Kidney (tissue), 22 donors: ENCODE measurements at places on chromosomes 2 and 18. TPM values are rescaled to one million over a fixed set of nuclear protein-coding genes. Genes with fewer than 3 reads are reported as not detected.

Gene MC4R
- not detected for polyA plus RNA-seq

Gene ASAP2
- 26.2 TPM for polyA plus RNA-seq

DNA sequence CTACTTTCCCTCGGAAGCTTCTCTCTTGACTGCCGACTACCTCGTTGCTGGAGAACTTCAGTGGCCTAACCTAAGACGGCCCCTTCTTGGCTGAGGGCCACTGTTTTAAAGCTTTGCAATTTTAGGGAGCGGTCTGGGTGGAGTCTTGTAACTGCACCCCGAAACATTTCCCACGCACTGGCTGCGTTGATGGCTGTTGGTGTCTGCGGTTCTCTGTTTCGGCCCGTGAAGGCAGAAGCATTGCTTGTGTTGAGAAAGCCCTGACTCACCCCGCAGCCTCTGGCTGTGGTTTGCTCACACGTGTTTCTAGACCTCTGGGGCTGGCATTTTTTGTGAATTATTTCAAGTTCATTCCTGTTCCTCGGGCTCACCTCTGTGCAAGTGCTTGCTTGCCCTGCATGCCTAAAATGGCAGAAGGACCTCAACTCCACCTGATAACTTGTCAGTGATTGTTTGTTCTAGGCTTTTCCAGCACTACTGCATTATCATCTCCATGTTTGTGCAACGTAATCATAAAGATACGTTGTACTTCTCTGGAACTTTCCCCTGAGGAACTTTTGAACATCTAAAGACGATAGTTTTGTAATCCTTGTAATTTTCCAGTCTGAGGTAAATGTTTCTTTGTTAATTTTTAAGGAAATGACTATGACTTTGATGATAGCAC lies 94.2 kb upstream of the DLX2 start:
- no peak for DNase-seq

DNA sequence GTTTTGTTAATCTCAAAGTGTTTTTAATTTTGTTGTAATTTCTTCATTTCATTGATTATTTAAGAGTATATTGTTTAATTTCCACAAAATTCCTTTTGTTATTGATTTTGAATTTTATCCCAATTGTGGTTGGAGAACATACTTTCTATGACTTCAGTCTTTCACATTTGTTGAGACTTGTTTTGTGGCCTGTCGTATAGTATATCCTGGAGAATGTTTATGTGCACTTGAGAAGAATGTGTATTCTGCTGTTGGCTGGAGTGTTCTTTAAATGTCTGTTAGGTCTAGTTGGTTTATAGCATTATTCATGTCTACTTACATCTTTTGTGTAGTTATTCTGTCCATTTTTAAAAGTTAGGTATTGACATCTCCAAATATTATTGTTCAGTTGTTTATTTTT lies 120.3 kb downstream of the TTC27 start:
- no peak for DNase-seq

GRCh38 chr18:24364177-24364576 lies 33.4 kb downstream of the OSBPL1A start:
- DNase-seq: no peak

- DNase-seq: no peak
Measured at GRCh38 chr2:215293879-215294278, 18.0 kb upstream of the ATIC start.

DNA sequence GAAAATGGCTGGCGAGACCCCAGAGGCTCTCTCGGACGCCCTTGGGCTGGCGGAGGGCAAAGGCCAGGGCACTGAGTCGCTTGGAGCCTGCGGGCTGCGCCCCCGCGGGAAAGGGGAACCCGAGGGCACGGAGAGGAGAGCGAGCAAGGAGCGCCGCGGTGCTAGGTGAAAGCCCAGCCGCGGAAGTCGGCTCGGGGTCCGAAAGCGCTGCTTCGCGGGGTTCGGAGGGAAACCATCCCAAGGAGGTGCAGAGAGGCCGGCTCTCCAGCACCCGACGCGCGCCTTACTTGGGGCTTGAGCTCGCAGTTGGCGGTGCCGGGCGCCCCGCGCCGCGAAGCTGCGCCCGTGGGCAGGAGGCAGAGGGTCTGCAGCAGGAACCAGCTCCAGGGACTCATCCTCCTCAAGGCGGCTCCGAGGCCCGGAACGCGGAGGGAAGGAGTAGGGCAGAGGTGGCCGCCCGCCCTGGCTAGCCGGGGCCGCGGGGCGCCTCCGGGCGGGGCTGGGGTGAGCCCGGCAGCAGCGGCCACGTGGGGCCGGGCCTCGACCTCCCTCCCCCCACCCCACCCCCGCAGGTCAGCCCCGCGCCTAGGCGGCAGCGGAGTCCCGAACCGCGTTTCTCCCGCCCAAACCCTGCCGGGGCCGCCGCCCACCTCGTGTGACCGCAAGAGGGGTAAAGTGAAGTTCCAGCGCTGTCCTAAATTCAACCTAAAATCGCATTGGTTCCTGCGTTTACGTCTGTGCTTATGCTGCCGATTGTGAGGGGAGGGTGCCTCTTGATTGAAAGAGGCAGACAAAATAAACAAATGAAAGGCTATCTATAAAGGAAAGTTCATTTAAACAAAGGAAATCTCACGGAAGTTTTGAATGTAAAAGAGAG lies at the start of gene TRABD2A:
Gene TRABD2A (minus strand): TSS at position 440 of the 877 bp plus-strand sequence. CDS start 45 bp downstream, at position 395.
- peak; percentile 19 for DNase-seq

DNA sequence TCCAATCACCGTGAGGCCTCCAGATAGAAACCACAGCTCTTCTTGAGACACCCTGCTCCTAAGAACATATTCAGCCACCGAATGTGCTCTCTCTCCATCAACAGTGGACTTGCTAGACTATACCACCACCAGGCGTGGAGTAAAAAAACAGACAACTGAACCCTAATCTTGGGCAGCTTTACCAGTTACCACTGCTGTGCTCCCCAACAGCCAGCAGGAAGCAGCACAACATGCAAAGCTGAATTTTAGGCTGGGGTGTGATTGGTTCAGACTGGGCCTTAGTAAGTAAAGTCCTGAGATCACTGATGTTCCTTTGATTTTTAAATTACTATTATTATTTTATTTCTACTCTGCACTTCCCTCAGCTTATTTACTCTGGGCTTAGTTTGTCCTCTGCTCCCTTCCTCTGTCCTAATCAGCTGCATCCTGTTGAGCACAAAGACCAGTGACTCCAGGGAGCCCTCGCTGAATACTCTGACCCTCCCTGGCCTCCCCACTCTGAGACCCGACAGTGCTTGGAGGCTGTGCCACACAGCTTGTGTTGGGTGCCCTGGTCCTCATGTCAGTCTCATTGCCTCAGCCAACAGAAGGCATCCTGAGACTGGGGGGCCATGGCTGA lies 21.9 kb downstream of the MRPL35 start:
- peak; percentile 56 for DNase-seq

Gene C2orf80
- polyA plus RNA-seq: not detected

Gene CHST9
- polyA plus RNA-seq: 1.5 TPM

GRCh38 chr18:29465526-29465925 lies 1288.6 kb upstream of the CDH2 start:
- DNase-seq: no peak

- no peak for DNase-seq
Measured at GRCh38 chr2:235851828-235852525, 316.2 kb downstream of the GBX2 start.

GRCh38 chr2:74653589-74653984 lies 460 bp upstream of the SEMA4F start:
- no peak for DNase-seq

DNA sequence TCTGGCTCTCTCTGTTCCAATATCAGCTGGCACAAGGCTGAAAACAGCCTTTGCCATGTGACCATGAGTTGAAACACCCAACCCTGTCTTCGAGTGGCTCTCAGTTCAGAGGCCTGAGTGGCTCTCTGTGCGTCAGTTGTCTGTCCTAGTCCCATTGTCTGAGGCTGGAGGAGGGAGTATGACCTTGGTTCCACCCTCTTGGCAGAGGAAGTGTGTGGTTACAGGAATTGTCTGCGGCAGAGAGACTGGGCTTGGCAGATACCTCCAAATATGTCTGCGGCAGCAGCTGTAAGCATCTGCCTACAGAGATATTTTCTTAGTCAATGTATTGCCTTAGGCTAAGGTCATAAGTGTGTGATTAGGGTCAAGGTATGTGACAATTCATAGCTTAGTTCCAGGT lies 32.6 kb downstream of the CNGA3 start:
- no peak for DNase-seq

- DNase-seq: no peak
Measured at GRCh38 chr2:213187386-213187785, 36.0 kb upstream of the IKZF2 start.

Gene UGT1A10
- polyA plus RNA-seq: 6.6 TPM

- DNase-seq: no peak
Measured at GRCh38 chr18:50944245-50944932, 23.5 kb upstream of the ELAC1 start.
